ENCODE measurements at places on chromosomes 5 and 9.

DNA sequence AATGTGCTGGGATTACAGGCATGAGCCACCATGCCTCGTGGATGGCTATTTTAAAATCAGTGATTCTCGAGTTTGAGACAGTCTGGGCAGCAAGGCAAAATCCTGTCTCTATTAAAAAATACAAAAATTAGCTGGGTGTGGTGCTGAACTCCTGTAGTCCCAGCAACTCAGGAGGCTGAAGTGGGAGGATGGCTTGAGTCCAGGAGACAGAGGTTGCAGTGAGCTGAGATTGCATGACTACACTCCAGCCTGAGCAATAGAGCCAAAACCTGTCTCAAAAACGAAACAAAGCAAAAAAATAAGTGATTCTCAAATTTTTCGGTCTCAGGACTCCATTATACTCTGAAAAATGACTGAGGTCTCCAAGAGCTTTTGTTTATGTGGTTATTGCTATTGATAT, 47.9 kb upstream of the HSPA9 start:
- DNase-seq: no peak

DNA sequence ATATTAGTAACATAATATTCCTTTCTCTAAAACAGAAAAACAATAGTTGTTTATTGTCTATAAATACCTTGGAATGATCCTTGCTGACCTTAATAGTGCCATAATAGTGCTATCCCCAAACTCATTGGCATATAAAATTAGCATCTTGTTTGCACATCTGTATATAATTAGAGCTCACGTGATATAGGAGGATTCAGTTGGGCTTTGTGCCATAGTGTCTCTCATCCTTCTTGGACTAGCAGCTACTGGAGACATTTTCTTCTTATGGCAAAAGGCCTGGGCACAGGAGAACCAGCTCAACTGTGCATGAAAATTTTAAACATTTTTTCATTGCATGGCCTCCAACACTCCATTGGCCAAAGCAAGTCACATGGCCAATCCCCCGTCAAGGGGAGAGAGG, 342.5 kb downstream of the SPATA31D1 start:
- no peak for DNase-seq

DNA sequence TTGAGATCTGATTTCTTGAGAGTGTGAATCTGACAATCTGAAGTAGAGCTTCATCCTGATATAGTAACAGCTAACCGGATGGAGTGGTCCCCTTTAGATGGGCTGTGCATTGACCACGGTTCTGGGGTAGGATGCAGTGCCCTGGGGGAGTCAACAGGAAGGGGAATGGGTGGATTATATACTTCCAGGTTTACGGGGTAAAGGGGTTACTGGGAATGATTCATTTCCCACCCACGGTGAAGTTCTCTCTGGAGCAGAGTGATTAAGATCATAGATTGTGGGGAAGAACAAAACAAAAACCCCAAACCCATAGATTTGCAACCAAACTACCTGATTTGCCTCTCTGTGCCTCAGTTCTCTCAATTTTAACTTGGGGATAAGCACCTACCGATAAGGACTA, 1.5 kb upstream of the B4GALT7 start:
- DNase-seq: peak; percentile 5

- no peak for DNase-seq
Measured at GRCh38 chr9:137303151-137303892, 1.3 kb upstream of the NRARP start.

GRCh38 chr5:56862909-56863308, 46.5 kb upstream of the SETD9 start:
- DNase-seq: no peak
